ENCODE measurements at places on chromosomes 4 and X. TPM values are rescaled to one million over a fixed set of nuclear protein-coding genes. Genes with fewer than 3 reads are reported as not detected.

Gene LPAR4
- total RNA-seq: 0.06 TPM

Gene ABCG2
- total RNA-seq: 1.1 TPM

Gene GASK1B
- not detected for total RNA-seq

Gene TADA2B
- 13.7 TPM for total RNA-seq

Gene NOCT
- 22.4 TPM for total RNA-seq

Gene FGF2
- 1.6 TPM for total RNA-seq

Gene PABPC1L2A
- not detected for total RNA-seq

Gene RTL3
- total RNA-seq: not detected

Gene NAA11
- not detected for total RNA-seq

Gene SPIN2A
- 0.34 TPM for total RNA-seq

Gene MAGEA2B
- not detected for total RNA-seq

Gene PPEF2
- total RNA-seq: not detected

Gene FAM9B
- not detected for total RNA-seq

Gene SLC25A53
- 5.7 TPM for total RNA-seq

Gene TRIM75
- total RNA-seq: not detected
